ENCODE measurements at places on chromosomes 7 and 10.

DNA sequence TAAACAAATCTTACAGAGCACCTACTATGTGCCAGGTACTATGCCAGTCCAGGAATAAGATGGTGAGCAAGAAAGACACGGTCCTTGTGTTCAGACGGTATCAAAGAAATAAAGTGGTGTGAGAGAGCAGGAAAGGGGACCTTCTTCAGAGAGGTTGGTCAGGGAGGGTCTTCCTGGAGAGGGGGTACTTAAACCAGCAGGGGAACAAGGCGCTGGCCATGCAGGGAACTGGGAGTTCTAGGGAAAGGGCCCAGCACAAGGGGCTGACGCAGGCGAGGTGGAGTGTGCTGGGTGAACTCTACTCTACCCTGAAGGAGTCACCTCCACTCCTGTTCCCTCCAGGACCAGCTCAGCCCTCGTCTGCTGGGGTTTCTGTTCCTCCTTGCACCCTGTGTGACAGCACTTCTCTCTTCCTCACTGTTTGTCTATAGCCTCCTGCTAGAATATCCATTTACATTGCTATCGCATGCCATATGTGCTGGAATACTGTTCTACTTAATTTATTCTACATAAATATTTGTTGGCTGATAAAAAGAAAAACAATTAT lies 73.5 kb downstream of the AOAH start:
- no peak for DNase-seq

- no peak for DNase-seq
Observed at GRCh38 chr7:151895631-151896031, 18.7 kb upstream of the PRKAG2 start.

GRCh38 chr10:113171662-113172061 lies 221.6 kb downstream of the TCF7L2 start:
- DNase-seq = no peak

- DNase-seq = no peak
Observed at GRCh38 chr7:130143986-130144311, 61.3 kb downstream of the TMEM209 start.

DNA sequence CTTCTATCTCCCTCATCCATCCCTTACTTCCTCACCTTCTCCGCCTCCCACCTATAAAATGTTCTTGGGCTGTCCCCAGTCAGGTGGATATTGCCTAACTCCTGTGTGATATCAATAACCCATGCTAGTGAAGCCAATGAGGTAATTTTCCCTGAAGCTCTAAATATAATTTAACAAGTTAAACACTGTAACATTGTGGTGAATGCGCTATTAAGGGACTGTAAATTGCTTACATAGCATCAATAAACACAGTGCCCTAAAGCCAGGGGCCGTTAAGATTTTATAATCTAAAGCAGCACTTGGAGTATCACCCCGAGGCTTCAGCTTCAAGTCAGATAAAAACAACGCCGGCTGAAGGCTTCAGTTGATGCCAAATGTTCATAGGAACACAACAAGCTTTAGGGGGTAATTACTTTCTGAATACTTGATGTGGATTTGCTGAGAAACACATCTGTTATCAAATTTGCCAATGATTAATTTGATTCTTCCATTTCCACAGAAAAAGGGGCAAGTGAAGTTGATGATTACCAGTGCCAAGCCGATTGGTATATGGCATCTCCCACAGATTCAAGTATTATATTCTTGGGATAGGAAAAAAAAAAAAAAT lies 138.4 kb downstream of the CREB5 start:
- DNase-seq = no peak

GRCh38 chr10:15440204-15440711 lies 69.2 kb upstream of the FAM171A1 start:
- no peak for DNase-seq

GRCh38 chr7:130486114-130486953 lies 5.6 kb upstream of the MEST start:
- no peak for DNase-seq

GRCh38 chr7:155353256-155353897 lies 55.7 kb downstream of the INSIG1 start:
- DNase-seq = no peak

DNA sequence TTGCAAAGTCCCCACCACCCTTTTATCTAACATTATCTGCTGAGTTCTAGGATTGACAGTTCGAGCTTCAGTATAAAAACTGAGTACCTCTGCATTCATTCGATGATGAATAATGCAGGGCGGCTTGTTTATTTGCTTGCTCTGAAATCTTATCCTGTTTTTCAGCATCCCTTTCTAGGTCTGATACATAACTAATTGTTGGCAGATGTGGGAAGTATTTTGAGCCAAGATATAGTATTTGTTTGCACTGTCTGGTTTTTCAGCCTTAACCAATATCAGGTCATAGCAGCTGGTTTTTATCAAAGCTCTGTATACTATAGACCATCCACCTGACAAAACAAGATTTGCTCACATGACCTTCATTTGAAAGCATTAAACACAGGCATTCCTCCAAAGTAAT lies 161.4 kb downstream of the TFEC start:
- DNase-seq = no peak

DNA sequence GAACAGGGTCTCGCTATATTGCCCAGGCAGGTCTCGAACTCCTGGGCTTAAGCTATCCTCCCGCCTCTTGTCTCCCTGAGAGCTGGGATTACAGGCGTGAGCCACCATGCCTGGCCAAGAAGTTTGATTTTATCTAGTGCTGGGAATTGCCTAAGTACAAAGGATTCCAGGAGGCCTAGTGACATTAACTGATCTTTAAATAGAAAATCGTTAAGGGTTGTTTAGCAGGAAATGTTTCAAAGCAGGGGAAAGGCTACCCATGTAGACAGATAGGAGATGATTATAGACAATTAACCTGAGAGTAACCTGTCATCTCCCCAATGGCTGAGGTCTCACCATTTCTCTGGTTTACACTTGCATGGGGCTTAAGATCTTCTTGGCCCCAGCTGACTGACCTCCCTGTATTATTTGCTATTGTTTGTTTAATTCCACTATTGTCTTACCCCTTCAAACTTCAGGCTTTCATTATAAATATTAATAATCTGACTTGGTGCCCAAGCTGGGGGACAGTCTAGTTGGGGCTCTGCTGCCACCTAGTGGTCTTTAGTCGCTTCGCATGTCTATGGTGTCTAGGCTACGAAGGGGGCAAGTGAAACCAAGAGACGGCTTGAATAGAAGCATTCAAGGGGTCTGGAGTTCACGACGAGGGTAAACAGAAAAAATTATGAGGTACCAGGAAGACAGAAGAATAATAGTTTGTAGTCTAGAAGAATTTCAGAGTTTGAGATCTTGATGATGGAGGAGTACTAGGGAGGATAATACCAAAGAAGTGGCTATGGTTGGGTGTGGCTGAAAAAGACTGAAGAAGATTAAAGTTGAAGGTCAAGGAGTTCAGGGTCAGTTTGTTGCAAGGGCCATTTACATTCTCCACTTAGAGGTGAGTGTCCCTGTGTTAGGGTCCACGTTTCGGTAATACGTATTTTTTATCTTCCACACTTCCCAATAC lies 40.4 kb upstream of the BPGM start:
- DNase-seq = peak; percentile 14

- DNase-seq = no peak
Observed at GRCh38 chr7:115572111-115572510, 458.5 kb downstream of the TFEC start.

DNA sequence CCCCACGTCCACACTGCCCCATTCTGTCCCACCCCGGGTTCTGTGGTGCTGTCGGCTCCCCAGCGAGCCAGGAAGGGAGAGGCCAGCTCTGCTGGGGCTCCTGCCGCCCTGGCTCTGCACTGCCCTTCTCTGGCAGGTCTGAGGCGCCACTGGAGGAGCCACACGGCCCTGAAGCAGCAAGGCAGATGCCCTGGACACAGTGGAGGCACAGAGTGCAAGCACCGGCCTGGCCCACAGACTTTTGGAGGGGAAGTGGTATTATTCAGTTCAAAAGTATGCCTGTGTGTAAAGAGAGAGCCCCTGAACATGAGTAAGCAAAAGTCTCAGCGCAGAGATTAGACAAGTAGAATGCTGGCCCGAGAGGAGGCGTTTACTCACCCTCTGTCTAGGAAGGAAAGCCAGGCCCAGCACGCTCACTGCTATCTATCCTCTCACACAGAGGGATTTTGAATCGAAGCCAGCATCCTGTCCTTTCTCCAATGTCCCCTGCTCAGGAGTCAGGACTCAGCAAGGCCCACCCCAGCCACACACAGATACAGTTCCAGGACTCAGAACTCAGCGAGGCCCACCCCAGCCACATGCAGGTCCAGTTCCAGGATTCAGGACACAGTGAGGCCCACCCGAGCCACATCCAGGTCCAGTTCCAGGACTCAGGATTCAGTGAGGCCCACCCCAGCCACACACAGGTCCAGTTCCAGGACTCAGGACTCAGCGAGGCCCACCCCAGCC lies 115.0 kb downstream of the EGFR start:
- DNase-seq = no peak

GRCh38 chr7:156865493-156865892 lies 27.5 kb downstream of the LMBR1 start:
- DNase-seq = no peak

- peak; percentile 66 for DNase-seq
Observed at GRCh38 chr7:151315038-151315655, 26.5 kb upstream of the NUB1 start.

DNA sequence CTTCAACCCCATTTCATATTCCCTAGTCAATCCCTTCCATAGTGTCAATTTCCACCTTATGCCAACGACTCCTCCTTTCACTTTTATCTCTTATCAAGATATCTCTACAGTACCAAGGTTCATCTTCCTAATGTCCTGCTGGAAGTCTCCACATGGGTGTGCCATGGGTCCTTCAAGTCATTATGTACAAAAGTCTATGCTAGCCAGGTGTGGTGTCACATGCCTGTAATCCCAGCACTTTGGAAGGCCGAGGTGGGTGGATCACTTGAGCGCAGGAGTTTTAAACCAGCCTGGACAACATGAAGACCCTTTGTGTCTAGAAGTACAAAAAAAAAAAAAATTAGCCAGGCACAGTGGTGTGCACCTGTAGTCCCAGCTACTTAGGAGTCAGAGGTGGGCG lies 47.6 kb downstream of the PRTFDC1 start:
- DNase-seq = no peak

GRCh38 chr7:130435311-130435854 lies 5.4 kb downstream of the CEP41 start:
- no peak for DNase-seq

- DNase-seq = no peak
Observed at GRCh38 chr10:112789248-112789647, 160.8 kb upstream of the TCF7L2 start.

DNA sequence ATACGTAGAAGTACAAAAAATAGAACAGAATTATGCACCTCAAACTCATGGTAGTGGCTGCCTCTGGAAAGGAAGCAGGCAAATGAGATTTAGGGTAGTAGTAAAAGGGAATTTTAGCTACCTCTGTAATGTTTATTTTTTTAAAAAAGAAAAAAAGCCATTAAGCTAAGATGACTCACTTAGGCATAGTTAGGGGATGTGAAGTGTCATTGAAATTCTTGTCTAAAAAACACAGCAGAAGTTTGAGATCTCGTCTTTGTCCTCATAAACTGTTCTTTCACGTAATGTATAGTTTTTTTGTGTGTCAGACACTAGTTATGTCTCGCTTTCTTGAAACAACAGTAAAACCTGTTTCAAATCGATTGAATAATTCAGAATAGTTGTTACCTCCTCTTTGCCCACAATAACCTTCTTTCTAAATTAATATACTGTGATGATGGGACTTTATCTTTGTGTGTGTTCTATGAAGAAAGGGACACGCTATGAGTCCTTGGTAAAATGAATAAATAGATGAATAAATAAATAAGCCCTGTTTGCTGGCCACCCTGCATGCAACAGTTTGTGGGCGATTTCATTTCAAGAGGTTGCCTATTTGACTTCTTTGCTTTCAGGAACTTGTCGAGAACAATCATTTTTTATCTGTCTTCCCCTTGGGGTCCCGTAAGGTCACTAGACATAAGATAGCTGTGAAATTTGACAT lies 14.5 kb upstream of the FBXW4 start:
- DNase-seq = no peak

DNA sequence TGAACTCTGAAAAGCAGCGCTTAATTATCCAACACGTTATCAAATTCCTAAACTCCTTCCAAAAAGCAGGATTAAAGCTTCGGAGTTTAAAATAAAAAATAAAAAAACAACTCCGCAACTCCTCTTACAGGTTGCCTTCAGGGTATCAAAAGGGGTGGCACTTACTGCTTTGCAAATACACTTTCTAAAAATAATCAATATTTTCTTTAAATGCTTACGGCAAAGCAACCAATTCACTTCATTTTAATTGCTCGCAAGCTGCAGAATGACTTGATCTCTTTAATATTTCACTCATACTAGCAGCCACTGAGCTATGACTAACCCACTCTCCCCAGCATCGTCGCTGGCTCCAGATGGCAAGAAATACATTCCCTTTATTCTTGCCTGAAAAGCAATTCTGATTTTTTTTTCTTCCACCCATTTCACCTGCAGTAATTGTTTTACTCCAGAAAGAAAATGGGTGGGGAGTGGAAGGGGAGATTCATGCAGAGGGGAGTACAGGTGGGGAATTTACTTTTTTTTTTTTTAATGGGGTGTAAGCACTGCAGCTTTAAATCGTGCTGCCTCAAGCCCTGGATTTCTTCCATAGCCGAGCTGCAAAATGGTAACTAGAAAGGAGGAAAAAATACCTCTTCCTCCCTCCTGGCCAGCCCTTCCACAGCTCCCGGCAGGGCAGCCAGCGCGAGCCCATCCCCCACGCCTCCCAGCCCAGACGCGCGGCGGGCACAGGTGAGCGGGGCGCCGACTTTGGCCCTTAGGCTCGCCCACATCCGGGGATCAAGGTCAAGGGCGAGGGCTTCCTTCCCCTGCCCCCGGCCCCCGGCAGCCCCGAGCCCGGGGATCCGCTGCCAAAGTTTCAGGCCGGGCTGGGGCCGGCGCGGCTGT lies 54.2 kb upstream of the FHIP2A start:
- no peak for DNase-seq

DNA sequence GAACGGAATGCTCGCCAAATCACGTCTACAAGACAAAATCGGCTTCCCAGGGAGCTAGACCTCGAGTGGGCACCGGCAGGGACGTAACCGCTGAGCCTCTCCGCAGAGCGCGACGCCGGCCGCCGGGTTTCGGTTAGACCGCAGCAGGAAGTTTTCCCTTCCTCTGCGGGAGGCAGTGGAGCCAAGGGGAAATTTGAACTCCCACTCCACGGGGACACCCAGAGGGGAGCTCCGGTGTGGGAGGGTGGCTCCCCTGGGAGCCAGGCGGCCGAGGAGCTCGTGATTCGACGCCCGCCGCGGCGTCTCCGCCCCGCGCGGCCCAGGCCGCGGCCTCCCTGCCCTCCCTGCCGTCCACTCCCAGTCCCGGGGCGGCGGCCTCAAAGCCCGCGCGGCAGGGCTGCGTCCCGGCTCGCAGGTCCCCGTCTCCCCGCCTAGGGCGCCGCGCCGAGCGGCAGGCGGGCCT lies 426 bp downstream of the SYPL1 start:
- peak; percentile 17 for DNase-seq
